ENCODE measurements at places on chromosomes 5 and 9.

DNA sequence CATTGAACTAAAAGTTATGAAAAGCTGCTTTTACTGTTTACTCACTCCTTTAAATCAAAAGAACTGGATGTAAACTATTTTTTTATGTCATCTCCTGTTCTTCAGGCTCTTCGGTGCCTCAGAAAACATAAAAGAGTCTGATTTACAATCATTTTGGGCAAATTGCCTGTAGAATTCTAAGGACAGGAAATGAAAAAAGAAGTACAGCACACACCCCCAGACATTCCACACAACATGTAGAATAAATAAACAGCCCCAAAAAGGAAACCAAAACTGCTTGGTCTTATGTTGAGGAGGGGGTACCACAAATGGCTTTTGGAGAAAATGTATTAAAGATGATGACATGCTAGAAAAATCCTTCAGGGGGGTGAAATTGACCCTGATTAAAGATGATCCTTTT lies 57.2 kb downstream of the ITGA1 start:
- DNase-seq = no peak

GRCh38 chr5:165031371-165031770 lies 1526.0 kb downstream of the MAT2B start:
- no peak for DNase-seq

DNA sequence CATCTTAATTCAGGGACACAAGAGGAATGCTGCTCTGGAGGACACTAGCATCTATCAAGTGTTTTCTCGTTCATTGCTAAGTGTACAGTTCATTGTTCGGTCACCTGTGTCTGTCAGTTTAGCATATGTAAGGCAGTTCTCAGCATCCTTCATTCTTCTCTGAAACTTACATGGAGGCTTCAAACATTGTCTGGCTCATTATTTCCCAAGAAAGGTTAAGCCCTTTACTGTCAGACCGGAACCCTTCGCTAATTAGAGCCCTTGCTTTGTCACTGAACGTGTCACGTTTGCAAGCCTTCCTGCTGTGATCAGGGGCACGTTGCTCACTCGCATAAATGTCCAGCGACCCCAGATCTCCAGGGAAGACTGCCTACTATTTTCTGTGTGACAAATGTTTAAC lies 62.3 kb upstream of the RIOK2 start:
- DNase-seq = no peak

DNA sequence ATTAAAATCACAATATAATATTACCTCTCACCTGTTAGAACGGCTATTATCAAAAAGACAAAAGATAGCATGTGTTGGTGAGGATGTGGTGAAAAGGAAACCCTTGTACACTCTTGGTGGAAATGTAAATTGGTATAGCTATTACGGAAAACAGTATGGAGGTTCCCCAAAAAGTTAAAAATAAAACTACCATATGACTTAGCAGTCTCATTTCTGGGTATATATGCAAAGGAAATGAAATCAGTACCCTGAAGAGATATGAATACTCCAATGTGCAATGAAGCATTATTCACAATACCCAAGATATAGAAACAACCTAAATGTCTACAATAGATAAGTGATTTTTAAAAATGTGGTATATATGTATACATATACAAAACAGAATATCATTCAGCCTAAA lies 199.9 kb downstream of the SNX18 start:
- no peak for DNase-seq

GRCh38 chr5:37869216-37869615 lies 29.4 kb upstream of the GDNF start:
- DNase-seq = no peak

- DNase-seq = no peak
Observed at GRCh38 chr9:138095813-138096518, 218.4 kb downstream of the CACNA1B start.

- no peak for DNase-seq
Observed at GRCh38 chr5:151081431-151082281, 822 bp upstream of the TNIP1 start.

DNA sequence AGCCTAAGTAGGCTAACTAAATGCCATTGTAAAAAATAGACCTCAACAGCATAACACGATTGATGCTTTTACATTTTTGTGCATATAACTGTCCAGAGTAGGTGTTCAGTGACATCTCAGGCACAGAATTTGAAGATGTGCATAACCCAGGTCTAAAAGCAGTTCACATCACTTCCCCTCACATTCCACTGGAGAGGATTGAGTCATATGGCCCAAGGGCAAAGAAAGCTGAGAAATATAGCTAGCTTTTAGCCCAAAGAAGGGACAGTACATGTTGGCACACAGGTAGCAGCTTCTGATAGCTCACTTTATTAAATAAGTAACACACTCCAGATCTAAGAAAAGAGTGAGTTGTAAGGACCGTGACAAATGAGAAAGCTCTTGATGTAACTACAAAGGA lies 2259.5 kb upstream of the WWC1 start:
- no peak for DNase-seq

GRCh38 chr9:7210854-7211637 lies 453.3 kb downstream of the KDM4C start:
- DNase-seq = no peak

DNA sequence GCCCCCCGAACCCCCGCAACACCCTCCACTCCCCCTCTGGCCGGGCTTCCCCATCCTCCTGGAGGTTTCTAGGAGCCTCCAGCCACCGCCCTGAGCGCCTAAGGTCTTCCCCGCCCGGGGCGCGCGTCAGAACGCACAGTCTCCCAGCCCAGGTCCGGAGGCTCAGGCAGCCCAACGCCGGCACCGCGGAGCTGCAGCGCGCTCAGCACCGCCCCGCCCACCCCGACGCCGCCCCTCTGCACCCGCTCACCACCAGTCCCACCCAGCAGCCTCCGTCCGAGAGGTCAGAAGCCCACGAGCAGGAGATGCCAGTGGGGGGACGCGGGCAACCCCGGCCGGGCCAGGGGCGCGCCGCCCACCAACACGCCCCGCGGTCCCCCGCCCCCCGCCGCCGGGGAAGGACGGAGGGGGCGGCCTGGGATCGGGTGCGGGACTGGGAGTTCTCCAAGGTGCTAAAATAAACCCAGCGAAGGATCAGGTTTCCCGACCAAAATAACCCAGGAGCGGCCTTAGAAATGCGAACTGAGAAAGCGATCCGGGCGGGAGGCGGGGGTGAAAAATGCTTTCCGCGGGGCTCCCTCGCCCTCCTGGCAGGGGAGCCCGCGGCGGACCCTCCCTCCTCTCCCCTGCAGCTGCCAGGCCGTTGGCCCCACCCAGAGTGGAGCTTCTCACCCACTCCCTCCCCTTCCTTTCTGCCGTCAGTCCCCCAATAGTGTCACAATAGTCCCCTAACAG lies 6.5 kb upstream of the FAM78A start:
- DNase-seq = peak; percentile 62

DNA sequence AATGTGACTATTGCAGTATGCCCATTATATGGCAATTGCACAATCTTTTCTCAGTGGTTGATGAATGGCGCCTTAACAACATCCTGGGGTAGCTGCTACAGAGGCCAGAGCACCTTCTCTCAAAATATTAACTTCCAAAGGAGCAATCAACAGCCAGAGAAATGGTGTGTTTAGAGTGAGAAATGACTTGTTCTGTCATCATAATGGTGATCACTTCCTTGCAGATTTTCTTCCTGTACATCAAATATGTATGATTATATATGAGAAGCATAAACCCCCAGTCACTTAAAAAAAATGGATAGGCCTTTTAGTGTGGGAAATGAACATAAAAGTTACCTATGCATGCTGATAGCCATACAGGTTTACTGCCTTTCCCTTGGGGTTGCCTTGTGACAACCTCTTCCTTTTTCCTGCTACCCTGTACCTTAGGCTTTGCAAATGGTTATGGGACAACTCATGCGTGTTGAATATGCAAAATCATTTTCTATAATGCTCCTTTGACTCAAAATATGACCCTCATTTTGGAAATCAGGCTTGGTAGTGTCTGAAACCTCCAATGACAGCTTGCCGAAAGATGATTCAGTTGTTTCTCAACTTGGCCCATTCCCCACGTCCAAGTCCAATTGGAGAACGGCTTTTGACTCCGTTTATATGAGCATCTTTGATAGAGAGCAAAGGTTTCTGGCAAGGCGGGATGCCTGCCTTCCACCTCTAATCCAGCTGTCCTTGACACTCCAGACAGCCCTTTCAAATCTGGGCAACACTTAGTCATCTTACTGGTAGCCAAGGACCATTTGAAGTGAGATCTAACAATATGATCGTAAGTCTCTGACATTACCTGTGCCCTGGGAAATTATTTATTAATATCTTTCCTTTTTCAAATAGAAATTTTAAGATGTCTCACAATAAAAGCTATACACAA lies 69.3 kb downstream of the SLC1A1 start:
- no peak for DNase-seq

GRCh38 chr9:73573235-73573634 lies 421.6 kb downstream of the ANXA1 start:
- DNase-seq = no peak

DNA sequence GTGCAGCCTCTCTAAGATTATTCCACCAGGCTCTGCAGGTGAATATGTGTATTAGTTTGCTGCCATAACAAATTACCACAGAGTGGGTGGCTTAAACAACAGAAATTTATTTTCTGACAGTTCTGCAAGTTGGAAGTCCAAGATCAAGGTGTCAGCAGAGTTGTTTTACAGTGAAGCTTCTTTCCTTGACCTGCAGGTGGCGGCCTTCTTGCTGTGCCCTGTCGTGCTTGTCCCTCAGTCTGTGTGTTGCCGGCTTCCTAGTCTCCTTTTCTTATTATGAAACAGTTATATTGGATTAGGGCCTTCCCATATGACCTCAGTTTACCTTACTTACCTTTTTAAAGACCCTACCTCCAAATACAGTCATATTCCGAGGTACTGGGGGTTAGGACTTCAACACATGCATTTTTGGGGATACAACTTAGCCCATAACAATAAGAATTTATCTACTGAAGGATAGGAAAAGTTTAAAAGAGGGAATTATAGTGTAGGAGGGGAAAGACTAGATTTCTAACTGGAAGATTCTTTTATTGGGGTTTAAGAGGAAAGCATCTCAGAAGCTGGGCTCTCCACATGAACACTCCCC lies 97.4 kb downstream of the OSTF1 start:
- DNase-seq = peak; percentile 50

DNA sequence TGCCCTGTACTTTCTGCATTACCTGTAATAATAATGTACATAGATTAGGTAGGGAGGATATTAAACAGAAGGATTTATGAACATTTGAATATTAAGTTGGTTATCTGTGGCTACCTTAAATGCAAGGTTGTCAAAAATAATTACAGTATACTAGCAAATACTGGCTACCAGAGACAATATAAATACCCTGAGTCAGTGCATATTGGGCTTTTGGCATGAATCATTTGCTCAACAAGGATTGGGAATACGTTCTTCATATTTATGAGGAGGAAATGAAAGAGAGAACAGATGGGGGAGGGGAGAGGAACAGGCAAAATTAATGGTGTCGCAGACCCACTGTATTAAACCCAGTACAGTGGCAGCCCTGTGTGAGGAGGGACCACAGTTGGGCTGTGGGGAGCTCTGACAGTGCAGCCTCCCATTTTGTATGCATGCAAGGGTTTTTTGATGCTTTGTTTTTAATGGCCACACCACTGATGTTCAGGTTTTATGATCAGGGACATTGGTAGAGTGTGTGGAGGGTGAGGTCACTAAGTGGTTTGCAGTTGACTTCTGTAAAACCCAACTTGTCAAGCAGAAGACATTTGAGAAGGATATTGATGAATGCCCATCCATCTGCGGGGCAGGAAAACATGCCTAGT lies 56.9 kb downstream of the MVB12B start:
- no peak for DNase-seq

- DNase-seq = no peak
Observed at GRCh38 chr5:115962565-115963402, 509 bp downstream of the LVRN start.

DNA sequence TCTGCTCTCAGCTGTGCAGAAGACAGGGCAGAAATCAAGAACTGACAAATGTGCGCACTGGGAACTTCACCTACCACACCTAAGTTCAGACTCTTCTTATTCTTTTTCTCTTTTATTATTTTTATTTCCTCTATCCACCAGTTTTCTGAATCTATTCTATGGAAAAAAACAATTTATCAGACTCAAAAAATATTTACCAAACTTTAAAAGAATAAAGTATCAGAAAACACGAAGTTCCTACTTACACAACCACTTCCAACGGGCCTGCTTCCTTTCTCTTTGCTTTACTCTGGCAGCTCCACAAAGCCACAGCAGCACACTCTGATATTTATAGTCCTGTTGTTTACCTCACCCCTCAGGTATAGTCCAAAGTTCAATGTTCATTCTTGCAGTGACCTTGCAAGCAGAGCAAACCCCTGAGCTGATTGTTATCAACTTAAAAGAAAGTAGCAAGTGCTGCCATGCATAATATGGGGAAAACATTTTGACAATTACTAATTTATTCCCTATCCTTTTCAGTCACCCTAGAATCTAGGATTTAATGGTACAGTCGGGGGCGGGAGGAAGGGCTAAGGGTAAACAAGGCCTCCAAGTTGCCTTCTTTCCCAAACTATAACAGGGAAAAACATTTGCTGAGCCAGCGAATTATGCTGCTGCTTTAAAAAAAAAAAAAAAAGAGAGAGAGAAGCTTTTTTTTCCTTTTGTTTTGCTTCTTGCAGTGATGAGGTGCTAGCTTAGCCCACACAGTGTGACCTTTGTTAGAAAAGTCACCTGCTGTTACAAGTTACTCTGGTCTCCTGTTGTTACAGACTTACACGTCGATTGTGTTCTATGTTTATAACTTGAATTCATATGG lies at the start of gene SELENOP:
Gene SELENOP, minus strand, starts transcription at position 302 of the 856 bp plus-strand sequence. CDS start 3,539 bp downstream, outside the sequence.
- no peak for DNase-seq

- no peak for DNase-seq
Observed at GRCh38 chr5:44842496-44843282, 33.9 kb downstream of the MRPS30 start.

GRCh38 chr5:158451203-158451992 lies 592.5 kb upstream of the CLINT1 start:
- peak; percentile 42 for DNase-seq

DNA sequence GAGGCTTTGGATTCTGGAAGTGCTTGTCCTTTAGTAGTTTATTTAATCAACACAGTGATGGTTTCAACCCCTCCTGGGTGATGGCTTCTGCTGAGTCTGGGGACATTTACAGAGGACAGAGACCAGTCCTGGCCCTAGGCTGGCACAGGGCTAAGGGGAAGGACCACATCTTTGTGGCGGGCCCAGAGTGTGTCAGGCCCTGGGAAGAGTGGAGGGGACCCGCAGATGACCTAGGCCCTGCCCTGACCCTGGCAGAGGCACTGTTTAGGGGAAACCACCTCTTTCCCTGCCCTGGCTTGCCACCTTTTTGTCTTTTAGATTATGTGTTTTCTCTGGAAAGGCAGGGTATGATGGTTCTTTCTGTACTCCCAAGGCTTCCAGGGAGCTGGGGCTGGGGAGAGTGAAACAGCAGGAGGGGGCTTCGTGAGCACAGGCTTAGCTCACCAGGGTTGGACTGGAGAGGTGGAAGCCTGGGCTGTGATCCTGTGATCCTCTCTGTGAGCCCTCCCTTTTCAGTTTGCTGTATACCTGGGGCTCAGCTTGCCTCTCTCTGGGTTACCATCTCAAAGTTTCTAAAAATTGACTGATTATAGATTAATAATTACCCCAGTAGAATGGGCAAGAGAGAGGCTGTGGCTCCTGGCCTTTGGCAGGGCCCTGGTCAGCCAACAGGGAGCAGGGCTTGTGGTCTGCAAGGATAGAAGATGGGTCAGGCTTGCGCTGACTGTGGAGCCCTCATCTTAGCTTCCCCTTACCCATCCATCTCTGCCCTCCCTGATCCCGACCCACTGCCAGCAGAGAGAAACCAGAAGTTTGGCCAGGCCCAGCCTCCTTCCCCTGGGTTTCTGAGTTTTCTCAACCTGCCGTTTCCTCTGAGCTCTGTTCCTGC lies 1.7 kb upstream of the SYNPO start:
- DNase-seq = no peak

GRCh38 chr9:4894076-4894475 lies 91.0 kb upstream of the JAK2 start:
- no peak for DNase-seq

Data from urothelium cell line (cell line).